ENCODE measurements at places on chromosomes 16 and 17.

- peak; percentile 99 for DNase-seq
Measured at GRCh38 chr16:66618588-66619375, 14.3 kb downstream of the CMTM3 start.

DNA sequence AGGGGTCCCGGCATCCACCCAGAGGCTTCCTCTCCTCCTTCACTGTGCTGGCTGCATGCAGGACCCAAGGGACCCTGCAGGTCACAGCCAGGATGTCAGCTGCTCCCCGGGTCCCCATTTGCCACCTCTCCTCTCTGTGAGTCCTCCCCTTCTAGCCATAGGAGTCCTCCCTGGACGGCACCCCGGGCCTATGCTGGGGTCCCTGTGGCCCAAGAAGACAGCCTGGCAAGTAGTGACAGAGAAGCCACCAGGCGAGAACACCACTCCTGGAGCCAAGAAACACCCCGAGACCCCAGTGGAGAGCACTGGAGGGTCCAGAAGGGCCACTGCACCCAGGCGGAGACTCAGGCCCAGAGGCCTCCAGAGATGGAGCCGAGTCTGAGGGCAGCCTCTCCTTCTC is 44.1 kb downstream of the LMF1 start:
- DNase-seq: no peak

DNA sequence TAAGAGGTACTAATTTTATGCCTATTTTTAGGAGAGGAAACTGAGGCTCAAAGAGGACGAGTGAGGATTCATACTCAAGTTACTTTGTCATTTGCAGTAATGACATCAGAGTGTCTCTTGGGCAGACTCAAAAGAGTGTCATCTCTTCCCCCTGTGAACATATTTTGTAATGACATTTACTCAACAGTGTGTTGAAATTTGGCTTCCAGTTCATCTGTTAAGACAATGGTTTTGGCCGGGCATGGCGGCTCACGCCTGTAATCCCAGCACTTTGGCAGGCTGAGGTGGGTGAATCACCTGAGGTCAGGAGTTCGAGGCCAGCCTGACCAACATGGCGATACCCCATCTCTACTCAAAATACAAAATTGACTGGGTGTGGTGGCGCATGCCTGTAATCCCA is 28.9 kb downstream of the WFDC1 start:
- no peak for DNase-seq

- no peak for DNase-seq
Measured at GRCh38 chr17:81267390-81268067, 27.6 kb downstream of the SLC38A10 start.

- no peak for DNase-seq
Measured at GRCh38 chr16:4091240-4092012, 24.8 kb downstream of the ADCY9 start.

Data from iris pigment epithelial cell (primary cell).